ENCODE measurements at places on chromosomes 16 and 17. TPM values are rescaled to one million over a fixed set of nuclear protein-coding genes. Genes with fewer than 3 reads are reported as not detected.
A peak's percentile ranks its signal among the peaks of the same experiment; 100 is the strongest.

DNA sequence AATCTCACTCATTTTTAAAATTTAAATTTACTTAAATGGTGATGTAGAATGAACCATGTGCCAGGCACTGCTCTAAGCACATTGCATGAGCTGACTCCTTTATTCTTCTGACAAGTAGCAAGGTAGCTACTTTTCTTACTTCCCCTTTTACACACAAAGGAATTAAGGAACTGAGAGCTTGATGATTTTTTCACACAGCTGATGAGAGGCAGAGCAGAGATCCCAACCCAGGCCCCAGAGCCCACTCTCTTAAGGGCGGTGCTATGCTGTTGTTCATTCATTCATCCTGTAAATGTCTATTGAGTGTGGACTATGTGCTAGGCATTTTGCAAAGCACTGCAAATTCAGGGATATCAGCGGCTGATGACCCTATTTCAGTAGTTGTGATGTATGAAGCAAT lies 17.9 kb downstream of the SEC14L5 start:
- peak; percentile 1 for DNase-seq

- DNase-seq, result peak; percentile 22
These were observed 88.7 kb downstream of the AIPL1 start for GRCh38 chr17:6346156-6346786.

GRCh38 chr16:89658221-89658879 lies 714 bp downstream of the SPATA33 start:
- DNase-seq, result no peak

DNA sequence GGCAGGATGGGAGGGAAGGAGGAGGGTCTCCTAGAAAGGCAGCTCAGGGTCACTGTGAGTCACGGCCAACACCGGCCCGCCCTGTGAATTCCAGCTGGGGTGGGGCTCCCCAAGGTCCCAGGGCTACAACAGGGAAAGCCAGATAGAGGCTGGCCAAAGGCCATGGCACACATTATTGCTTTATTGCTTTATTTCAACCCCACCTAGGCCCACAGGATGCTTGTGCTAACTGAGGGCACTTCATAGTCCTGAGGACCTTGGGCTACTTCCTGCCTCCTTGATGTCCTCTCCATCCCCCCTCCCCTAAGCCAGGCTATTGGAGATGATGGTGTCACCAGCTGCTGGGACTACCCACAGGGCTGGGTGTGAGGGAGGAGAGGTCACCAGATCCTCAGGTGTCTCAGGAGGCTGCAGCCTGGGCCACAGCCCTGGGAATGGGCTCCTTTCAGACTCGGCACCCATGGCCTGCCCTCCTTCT lies 26.1 kb downstream of the LRRC75A start:
- no peak for DNase-seq

- no peak for DNase-seq
These were observed 10.3 kb upstream of the NACA2 start for GRCh38 chr17:61601297-61601696.

Gene FZD2
- 7.4 TPM for total RNA-seq

Gene NOD2
- total RNA-seq, result 3.7 TPM

GRCh38 chr16:58684001-58684353 lies 593 bp downstream of the SLC38A7 start:
- DNase-seq, result no peak

GRCh38 chr17:78357177-78357586 lies 2.7 kb downstream of the SOCS3 start:
- DNase-seq, result peak; percentile 84

DNA sequence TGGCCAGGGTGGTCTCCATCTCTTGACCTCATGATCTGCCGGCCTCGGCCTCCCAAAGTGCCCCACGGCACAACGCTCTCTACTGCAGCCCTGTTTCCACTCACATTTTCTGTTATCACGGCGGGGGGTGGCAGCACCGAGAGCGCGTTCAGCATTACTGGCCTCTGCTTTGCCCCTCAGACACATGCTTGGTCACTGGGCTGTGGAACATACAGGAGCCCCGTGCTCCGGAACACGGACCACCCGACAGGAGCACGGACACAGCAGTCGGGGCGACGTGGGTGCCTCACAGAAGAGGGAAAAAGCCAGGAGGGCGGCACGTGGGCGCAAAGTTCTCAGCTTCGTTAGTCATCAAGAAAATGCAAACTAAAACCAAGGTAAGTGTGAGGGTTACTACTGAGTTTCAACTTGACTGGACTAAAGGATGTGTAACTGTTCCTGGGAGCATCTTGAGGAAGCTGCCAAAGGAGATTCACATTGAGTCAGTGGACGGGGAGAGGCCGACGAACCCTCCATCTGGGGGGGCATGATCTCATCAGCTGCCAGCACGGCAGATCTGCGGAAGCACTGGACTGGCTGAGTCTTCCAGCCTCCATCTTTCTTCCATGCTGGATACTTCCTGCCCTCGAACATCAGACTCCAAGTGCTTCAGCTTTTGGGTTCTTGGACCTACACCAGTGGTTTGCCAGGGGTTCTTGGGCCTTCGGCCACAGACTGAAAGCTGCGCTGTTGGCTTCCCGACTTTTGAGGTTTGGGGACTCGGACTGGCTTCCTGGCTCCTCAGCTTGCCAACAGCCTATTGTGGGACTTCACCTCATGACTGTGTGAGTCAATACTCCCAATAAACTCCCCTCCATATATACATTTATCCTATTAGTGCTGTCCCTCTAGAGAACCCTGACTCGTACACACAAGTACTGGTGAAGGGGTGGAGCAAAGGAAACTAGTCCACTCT lies 106.8 kb downstream of the ZNF778 start:
- DNase-seq, result peak; percentile 68

Gene ABCC3
- 25.7 TPM for total RNA-seq

GRCh38 chr16:10141671-10142070 lies 40.6 kb downstream of the GRIN2A start:
- DNase-seq, result no peak

GRCh38 chr17:40139566-40140058 lies 725 bp upstream of the CASC3 start:
- DNase-seq, result no peak

DNA sequence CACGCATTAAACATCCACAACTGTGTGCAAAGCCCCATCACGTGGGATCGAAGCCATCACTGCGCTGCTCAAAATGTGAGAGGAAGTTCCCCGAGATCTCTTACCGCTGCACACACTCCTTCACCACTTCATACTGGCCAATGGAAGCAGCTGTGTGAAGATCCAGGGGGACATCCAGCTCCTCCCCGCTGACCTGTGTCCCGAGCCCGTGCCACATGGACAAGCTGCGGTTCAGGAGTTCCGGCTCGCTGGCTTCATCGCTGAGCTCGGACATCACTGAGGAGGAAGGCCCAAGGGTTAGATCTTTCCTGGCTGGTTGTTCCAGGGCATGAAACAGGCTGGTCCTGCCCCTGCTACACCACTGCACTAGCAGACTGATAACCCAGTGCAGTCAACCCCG lies 4.2 kb downstream of the ANKS3 start:
- DNase-seq, result no peak

Gene KRTAP4-3
- total RNA-seq, result not detected

DNA sequence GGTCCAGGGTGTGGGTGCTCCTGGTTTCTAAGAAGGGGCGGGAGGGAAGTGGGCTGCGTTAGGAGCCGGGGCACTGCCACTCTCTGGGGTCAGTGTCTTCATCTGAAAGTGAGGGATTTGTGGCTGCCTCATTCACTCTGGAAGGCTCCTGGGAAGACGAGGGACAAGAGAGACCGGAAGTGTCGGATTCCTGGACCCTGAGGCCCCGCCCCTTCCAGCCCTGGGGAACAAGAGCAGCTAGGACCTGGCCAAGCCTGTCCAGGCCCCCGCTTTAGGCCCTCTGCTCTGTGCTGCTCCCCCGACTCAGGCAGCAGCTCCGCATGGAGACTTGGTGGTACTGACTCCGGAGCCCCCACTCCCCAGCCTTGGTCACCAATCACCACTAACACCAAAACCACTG lies 6.5 kb downstream of the LGALS3BP start:
- no peak for DNase-seq

DNA sequence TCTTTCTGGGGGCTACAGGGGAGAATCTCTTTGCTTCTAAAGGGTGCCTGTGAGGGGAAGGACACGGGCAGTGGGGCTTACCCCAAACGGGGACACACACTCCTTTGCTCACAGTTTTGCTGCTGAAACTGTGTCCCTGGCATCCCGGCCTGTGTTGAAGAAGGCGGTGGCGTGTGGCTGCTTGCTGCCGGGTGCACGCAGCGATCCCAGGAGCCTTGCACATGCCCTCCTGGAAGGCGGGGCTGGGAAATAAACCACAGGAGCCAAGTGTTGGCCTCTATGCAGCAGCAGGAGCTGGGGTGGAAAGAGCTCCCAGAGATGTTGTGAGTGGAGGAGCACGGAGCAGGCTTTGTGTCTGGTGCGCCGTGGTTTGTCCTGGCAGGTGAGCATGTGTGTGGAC lies 131.0 kb upstream of the CIBAR2 start:
- no peak for DNase-seq

DNA sequence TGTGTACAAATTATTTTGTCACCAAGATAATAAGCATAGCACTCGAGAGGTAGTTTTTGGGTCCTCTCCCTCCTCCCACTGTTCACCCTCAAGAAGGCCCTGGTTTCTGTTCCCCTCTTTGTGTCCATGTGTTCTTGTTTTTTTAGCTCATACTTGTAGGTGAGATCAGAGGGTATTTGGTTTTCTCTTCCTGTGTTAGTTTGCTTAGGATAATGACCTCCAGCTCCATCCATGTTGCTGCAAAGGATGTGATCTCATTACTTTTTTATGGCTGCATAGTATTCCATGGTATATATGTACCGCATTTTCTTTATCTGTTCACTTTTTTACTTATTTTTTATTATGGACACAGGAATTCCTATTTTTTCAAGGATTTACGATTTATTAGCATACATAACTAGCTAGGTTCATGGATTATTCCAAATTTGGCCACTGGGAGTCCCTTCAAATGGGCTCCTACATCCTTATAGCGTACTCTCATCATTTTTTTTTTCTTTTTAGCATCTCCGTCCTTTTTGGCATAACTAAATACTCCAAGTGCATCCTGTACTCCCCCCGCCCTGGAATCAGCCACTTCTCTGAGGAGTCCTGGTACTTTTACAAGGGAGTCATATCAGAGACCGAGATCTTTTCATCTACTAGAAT lies 7.3 kb downstream of the TADA2A start:
- no peak for DNase-seq

- DNase-seq, result peak; percentile 32
These were observed 52.5 kb downstream of the WSB1 start for GRCh38 chr17:27346228-27346899.

Gene KRT23
- total RNA-seq, result 0.39 TPM

GRCh38 chr16:11076259-11077018 lies 132.1 kb downstream of the CLEC16A start:
- DNase-seq, result no peak

DNA sequence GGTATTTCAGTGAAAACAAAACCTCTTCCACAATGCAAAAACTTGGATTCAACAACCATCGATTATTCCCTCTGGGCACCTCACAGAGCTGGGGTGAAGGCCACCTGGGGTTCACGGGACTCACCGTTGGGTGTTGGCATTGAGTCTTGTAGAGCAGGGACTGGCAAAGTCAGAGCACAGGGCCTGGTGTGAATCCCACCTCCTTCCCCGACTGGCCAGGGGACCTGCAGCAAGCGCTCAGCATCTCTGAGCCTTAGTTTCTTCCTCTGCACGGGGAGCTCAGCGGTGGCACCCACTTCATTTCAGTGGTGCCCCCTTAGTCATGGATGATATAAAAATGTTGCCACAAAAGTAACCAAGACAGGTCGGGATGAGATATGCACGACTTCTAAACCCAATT lies 100.4 kb downstream of the METRNL start:
- no peak for DNase-seq

DNA sequence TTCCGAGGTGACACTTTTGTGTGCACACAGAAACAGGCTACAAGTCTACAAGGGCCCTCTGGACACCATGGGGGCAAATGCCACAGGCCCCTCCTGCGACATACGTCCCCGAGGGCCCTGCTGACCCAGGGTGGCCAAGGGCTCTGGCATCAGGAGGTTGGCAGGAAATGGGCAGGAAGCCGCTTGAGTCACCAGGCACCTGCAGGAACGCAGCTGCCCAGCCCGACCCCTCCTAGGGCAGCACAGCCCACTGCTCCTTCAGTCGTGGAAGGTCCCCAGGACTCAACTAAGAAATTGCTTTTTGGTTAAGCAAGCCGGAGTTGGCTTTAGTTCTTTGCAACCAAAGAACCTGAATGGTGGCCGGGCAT lies 8.1 kb downstream of the CORO7 start:
- DNase-seq, result no peak

- DNase-seq, result no peak
These were observed 5.7 kb upstream of the PKMYT1 start for GRCh38 chr16:2985893-2986355.

DNA sequence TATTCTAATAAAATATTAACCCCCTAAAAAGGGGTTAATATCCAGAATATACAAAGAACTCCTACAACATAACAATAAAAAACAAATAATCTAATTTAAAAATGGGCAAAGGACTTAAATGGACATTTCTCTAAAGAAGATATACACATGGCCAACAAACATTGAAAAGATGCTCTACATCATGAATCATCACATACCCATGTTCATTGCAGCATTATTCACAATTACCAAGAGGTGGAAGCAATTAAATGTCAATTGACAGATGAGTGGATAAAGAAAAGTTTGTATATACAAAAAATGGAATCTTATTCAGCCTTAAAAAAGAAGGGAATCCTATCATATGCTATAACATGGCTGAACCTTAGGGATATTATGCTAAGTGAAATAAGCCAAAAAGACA lies 36.8 kb downstream of the CPD start:
- DNase-seq, result no peak

Gene CCL8
- 3.6 TPM for total RNA-seq

DNA sequence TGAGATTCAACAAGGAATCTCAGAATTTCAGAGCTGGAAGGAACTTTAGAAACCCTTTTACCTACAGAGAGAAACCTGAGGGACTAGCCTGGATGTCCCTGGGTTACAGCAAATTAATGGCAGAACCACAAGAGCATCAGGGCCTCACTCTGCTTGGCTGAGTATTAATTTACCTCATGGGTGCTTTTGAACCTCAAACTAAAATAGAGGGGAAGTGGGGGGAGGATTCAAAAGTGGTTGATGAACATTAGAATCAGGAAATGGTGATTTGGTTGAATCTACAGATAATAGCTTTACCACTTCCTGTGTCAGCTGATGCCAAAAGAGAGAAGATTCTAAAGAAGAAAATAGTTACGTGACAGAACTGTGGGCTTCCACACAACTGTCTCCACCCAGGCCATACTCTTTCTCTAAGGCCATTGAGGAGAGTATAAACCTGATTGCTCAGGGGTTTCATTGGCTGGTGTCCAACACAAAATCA lies 11.3 kb upstream of the SKAP1 start:
- no peak for DNase-seq

DNA sequence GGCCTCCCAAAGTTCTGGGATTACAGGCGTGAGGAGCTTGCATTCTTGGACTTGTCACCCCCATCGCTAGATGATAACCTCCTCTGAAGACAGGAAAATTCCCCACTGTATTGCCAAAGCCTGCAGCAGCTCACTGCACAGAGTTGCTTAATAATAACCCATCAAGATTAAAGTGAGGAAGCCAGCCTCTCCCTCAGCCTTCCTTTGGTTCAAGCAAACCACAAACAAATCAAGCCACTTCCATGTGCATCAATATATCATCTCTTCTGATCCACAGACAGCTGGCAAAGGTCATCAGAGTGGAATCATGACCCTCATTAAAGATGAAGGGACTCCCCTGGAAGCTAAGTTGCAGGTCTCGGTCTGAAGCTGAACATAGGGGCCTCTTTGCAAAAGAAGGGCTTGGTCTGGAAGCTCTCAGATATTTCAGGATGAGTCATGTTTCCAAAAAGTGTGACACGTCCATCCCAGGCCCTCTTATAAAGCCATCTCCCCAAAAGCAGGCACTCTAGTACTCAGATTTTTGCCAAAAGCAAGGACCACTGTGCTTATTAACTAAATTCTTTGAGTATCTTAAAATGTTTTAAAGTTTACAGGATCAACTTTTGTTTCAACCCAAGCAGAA lies 4.8 kb downstream of the EMP2 start:
- DNase-seq, result no peak

Gene MYH1
- not detected for total RNA-seq

Measured in aorta (tissue), 5 donors.